ENCODE measurements at places on chromosomes 13 and 19.
A peak's percentile ranks its signal among the peaks of the same experiment; 100 is the strongest.

GRCh38 chr13:112616586-112617362 is 28.8 kb upstream of the TUBGCP3 start:
- peak; percentile 35 for DNase-seq

- no peak for DNase-seq
Measured at GRCh38 chr13:27309967-27310598, 39.5 kb downstream of the RASL11A start.

DNA sequence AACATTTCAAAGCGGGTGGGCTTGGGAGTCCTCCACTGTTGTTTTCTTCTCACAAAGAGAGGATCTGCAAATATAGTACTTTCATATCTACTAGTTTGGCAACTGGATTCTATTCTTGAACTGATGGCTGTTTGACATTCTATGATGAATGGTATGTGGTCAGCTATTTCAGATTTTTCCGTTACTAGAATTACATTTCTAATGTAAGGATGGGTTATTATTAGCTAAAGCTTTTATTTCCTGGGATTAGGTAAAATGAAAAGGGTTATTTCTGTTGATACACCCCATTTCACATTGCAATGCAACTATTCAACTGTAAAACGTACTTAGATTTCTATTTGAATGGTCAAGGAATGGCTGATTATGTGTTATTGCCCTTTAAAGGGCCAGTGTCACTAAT is 629.7 kb downstream of the DACH1 start:
- DNase-seq, result no peak

GRCh38 chr13:111474136-111475002 is 153.9 kb downstream of the TEX29 start:
- DNase-seq, result peak; percentile 18

DNA sequence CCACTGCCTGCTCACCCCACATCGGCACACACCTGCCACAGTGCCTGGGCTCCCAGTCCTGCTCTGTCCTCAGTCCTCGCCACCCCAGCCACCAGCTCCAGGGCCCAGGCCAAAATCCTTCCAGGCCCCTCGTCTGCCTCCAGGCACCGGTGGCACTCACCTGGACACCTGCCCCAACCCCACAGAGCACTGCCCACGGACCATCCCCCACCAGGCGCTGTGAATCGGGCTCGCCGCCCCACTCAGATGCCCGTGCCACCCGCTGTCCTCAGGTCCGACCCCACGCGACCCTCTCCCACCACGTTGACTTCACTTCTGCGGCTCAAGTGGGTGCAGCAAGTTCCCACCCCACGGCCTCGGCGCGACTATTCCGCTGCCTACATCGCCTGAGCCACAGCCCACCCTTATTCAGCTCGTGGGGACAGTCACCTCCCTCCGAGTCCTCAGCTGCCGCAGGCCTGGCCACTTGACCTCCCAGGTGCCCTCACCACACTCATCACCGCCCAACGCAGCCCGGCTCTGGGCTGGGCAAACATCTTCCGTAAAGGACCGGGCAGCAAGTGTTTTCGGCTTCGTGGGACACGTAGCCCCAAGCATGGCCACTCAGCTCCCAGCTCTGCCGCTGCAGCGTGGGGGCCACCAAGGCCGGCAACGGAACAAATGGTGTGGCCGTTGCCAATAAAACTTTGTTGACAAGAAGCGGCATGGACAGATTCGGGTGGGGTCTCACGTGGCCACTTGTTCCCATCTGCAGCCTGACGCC is 5.7 kb downstream of the PIP5K1C start:
- no peak for DNase-seq

- no peak for DNase-seq
Measured at GRCh38 chr13:50406831-50407230, 391.6 kb downstream of the KCNRG start.

GRCh38 chr19:46609511-46610412 is 8.6 kb downstream of the CALM3 start:
- DNase-seq, result no peak

DNA sequence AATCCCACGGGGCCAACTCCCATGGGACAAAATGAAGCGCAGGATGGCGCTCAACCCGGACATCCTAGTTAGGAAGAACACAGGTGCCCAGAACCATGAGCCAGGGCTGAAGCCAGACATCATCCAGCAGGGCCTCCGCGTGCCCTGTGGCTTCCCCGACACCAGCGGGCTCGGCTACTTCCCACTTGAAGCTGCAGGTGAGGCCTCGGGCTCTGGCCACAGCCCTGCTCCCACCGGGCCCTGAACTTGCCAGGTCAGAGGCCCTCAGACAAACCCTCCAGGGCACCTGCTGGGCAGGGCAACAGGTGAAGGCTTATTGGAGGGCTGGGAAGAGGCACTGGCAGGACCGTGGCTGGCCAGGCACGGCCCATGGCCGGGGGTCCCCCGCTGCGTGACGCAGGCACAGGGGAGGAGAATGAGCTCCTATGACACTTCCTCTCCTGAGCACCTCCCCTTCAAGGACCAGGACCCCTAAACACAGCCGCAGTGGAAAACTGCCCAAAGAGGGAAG is 117.7 kb downstream of the STK24 start:
- DNase-seq, result no peak

All from HepG2 (cell line).